Stimulated activated CD8-positive, alpha-beta memory T cell treated with anti-CD3 and anti-CD28 coated beads, Interleukin-4, amount 100 ng/mL, for 1 hour (primary cell): ENCODE measurements at places on chromosomes 12 and 14.

DNA sequence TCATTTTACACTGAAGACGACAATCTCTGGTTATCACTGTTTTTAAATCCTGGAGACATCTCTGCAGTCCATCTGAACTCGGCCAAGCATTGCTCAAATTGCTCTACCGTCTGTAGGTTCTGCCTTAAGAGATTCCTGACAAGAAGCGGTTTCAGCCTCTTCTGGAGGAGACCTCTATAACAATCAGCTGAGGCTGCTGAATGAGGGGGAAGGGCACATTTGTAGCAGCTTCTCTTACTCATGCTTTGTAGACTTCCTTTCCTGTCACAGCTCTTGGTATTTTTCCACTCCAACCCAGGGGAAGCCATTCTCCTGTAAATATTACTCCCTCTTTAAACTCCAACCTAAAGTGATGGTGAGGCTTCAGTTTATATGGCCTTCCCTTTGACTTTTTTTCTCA, 3.0 kb downstream of the ARG2 start:
- no peak for DNase-seq

GRCh38 chr14:64730061-64730440, 25.8 kb downstream of the PLEKHG3 start:
- no peak for DNase-seq

DNA sequence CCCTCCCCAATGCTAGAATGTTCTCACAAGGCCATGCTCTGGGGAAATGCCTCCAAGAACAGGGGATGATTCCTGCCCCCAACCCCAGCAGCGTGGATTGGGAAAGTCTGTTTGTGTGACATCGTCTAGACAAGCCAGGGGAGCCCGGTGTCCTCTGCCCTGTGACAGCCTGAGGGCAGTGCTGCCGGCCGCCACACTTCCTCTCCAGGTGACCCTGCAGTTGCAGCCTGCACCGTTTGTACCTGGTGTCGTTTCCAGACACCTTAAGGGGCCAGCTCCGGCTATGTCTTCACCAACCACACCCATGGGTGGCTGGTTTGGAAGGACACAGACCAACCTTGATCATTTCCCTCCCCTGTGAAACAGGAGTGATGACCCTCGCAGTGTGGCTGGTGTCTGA, 372.6 kb downstream of the BCL11B start:
- DNase-seq, result no peak

GRCh38 chr14:104395276-104395675, 184.3 kb upstream of the C14orf180 start:
- no peak for DNase-seq

DNA sequence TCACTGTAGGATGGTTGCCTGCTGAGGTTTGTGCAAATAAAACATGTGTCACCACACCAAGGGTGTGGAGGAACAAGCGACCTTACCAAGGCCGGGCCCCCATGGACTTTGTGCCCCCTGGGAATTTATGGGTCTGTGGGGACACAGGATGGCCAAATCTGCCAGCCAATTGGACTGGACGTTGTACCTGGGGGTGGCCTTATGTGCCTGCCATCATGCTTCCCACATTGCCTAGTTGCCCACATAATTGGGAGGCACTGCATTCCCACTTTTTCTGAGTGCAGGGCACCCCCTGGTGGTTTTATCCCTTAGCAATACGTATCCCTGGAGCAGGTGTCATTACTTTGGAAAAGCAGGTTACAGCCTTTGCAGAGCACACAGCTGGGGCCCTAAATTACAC, 92.6 kb upstream of the TMPO start:
- no peak for DNase-seq

- no peak for DNase-seq
Observed at GRCh38 chr12:102950107-102950949, 7.1 kb upstream of the ASCL1 start.

DNA sequence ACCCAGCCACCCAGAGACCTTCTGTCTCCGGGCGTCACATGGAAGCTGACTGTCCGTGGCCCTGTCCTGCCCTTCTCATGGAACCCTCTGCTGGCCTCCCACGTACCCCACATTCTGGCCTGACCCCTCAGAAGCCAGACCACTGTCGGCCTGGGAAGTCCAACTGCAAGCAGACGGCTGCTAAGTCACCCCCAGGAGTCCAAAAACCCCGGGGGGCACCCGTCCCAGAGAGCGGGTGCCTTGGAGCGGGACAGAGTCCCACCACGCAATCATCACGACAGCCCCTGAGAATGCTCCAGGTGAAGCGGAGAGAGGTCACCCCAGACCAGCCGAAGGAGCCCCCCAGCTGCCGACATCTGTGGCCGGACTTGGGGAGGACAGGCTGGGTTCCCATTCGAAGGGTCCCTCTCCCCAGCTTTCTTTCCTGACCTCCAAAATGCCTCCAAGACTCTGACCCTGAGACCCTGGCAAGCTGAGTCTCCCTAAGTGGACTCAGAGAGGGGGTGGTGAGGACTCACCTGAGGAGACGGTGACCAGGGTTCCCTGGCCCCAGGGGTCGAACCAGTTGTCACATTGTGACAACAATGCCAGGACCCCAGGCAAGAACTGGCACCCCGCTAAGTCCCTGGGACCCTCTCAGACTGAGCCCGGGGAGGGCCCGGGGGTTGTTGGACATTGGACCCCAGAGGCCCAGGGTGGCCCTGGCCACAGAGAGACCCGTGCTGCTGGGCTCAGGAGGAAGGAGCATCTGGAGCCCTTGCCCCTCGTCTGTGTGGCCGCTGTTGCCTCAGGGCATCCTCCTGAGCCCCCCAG, 337.1 kb downstream of the TMEM121 start:
- no peak for DNase-seq

GRCh38 chr12:116727261-116727660, 10.6 kb downstream of the SPRING1 start:
- no peak for DNase-seq

GRCh38 chr12:98951406-98951805, 306.3 kb downstream of the APAF1 start:
- DNase-seq, result no peak

DNA sequence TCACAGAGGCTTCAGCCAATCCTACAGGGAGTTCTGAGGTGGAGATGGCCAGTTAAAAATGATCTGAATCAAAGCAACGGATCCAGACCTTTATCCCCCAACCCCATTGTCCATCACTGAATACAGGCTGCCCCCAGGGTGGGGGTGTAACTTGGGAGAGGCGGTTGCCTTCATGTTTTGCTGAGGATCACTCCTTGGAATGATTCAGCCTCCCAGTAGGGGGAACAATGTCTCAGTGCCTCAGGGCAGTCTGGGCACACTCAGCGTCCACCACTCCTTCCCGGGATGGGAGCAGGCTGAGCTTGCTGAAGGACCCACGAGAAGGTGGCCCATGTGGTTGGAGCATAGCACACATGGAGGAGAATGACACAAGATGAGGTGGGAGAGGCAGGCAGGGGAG, 60.2 kb downstream of the RFX4 start:
- no peak for DNase-seq

- no peak for DNase-seq
Observed at GRCh38 chr12:131642101-131642540, 68.8 kb upstream of the SFSWAP start.

GRCh38 chr12:47907851-47908454, 3.2 kb upstream of the VDR start:
- DNase-seq, result no peak

DNA sequence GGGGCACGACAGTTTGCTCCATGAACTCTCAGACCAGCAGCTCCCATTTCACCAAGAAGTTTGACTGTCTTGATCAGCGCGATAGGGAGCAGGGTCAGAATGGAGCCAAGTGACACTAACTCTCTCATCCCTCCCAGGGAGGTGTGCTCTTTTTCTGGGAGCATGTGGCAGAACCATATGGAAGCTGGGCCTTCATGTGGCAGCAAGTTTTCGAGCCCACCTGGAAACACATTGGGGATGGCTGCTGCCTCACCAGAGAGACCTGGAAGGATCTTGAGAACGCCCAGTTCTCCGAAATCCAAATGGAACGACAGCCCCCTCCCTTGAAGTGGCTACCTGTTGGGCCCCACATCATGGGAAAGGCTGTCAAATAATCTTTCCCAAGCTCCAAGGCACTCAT, 24.0 kb downstream of the ITGA7 start:
- no peak for DNase-seq

GRCh38 chr12:131432532-131433260, 278.2 kb upstream of the SFSWAP start:
- no peak for DNase-seq

- no peak for DNase-seq
Observed at GRCh38 chr12:87870061-87870460, 159.1 kb downstream of the C12orf50 start.

- no peak for DNase-seq
Observed at GRCh38 chr12:124954771-124955170, 34.2 kb downstream of the DHX37 start.

GRCh38 chr14:65849558-65849957, 437.0 kb downstream of the FUT8 start:
- DNase-seq, result no peak

DNA sequence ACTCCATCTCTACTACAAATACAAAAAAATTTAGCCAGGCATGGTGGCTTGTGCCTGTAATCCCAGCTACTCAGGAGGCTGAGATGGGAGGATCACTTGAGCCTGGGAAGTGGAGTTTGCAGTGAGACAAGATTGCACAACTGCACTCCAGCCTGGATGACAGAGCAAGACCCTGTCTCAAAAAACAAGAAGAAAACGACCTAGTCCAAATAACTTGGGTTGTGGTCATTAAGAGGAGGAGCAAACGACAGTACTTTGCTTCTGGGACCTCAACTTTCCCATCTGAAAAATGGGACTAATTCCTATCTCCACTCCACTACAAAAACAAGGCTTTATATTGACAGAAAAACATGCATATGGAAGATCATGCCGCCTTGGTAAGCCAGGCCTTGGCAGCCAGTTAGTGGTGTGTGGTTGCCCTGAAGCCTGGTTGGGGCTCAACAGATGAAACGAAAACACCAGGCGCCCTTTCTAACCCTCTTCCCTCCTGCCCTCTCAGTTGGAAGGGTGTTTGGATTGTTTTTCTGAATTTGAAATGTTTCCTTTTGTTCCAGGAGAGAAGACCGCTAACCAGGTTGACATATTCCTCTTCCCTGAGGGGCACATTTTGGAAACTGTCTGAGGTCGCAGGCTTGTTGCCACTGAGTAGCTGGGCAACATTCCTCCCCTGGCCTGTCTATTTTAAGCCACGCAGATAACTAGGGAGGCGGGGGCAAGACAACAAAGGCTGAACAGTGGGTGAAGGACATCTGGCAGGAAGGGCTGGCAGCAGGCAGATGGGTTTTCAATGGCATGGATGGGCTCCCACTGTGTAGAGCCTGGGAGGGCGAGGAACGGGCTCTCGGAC, 13.7 kb upstream of the VPS37B start:
- DNase-seq, result no peak

- no peak for DNase-seq
Observed at GRCh38 chr12:49703647-49704137, 3.5 kb downstream of the FMNL3 start.

DNA sequence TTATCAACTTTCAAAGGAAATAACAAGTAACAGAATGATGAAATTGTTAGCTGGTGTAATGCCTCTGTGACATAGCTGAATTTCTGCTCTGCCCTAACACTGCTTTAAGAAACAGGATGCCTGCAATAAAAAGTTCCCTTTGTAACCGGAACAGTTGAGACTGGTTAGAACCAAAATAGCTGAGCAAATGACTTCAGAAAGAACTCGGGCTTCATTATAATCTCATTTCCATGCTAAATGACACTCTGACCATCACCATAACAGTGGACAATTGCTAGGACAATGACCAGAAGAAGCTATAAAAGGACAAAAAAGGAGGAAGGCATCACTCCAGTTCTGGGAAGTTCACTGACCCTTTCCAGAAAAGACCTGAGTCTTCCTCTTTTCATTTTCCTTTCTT, 23.5 kb upstream of the PYGL start:
- DNase-seq, result no peak

DNA sequence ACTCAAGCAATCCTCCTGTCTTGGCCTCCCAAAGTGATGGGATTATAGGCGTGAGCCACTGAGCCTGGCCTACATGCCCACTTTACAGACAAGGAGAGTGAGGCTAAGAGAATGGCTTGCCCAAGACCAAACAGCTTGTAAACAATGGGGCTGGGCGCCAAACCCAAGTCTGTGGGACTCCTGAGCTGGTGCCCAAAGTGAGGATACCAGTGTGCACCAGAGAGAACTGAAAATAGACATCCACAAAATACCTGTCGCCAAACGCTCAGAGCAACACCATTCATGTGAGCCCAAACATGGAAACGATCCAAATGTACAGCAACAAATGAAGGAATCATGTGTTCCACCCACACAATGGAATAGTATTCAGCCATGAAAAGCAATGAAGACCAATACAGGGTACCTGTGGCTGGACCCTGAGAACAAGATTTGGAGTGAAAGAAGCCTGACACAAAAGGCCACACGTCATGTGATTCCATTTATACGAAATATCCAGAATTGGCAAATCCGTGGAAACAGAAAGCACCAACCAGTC, 38.2 kb downstream of the CCNK start:
- DNase-seq, result no peak

DNA sequence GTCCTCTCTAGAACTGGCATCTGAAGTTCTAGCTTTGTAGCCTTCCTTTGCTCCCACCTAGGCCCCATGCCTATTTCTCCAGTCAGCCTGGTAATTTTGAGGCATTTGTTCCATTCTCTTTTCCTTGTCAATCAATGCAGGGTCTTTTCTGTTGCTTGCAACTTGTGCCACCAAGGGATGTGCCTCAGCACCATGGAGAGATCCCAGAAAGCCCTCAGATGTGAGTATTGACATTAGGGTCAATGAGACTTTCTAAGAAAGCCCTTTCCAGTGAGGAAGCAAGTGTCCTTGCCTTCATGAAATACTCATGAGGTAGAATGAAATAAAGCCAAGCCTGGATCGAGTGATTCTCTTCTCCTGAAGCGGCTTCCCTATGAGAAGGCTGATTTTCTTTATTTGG, 213.9 kb downstream of the SLC15A4 start:
- no peak for DNase-seq

GRCh38 chr12:96422192-96422591, 22.0 kb upstream of the CDK17 start:
- DNase-seq, result no peak

DNA sequence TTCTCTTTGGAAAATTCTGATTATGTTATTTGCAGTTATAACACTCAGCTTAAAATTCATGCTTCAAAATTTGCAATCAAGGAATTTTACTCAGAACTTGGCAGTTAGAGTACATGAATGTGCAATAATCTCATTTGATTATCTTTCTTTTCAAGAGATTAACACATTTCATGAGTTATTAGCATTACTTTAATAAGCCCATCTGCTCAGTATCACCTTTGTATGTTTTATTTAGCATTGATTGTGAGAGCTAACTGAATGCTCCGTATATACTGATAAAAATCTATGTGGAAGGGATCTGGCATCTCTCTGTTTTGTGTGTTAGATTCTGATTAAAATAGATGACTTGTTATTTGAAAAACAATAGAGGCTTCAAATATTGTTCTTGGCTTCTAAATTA, 55.6 kb upstream of the CPNE8 start:
- DNase-seq, result no peak

DNA sequence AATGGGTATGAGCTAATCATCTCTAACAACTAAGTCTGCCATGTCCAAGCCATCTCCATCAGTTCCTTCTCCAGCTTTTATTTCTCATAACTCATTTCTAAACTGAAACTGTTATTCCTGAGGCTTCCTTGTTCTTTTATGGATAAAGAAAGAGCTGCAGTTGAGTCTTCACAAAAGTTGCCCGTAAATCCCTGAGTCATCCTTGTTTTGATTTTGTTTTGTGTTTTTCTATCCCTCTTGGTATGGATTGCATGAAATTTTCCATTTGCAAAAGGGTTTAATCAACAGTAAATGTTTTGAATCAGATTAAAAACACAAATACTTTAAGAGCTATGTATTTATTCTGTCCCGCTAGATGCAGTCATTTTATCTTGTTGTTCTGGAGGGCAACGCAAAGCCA, 290.6 kb downstream of the EGLN3 start:
- DNase-seq, result no peak
